H1 (cell line): ENCODE measurements at places on chromosomes 2 and 18. TPM values are rescaled to one million over a fixed set of nuclear protein-coding genes. Genes with fewer than 3 reads are reported as not detected.

DNA sequence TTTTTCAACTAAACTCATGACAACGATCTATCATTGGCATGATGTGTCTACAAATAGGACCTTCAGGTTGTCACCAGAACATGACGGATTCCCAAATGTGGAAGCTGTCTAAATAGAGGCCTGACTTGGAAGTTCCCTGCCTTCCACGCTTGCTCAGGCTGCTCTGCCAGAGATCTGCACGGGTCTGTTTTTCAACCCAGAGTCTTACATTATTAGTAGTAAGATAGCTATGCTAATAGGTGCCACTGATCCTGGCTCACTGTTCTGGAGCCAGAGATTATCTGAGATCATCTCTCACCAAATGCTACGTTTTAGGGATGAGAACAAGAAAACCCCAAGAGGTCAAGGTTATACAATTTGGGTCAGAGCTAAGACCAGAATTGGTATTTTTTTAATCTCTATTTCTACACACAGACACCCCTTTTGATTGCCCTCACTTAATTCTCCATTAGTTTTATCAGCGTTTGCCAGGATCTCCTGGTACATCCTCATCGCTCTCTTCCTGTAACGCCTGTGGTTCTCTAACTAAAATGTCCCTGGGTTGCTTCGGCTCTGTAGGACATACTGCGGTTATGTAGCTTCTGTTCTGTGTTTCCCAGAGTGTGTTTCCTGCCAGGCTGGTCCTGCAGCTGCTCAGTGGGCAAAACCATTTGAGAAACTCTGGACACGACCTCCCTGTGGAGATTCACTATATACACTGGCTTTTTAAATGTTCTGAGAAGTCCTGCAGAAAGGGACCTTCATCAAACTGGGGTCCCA lies 5.7 kb downstream of the CDC42EP3 start:
- H3K27ac ChIP-seq: no peak overlapping the region
- H3K4me3 ChIP-seq: no peak overlapping the region
- no peaks in the 10 kb centered on the region for H3K27me3 ChIP-seq

GRCh38 chr18:34342960-34343359 lies 118.2 kb upstream of the NOL4 start:
- no peaks in the 10 kb centered on the region for H3K4me1 ChIP-seq
- no peak for DNase-seq
- no peak overlapping the region for H3K27ac ChIP-seq
- no peaks in the 10 kb centered on the region for H3K27me3 ChIP-seq
- no peaks in the 10 kb centered on the region for H3K36me3 ChIP-seq

DNA sequence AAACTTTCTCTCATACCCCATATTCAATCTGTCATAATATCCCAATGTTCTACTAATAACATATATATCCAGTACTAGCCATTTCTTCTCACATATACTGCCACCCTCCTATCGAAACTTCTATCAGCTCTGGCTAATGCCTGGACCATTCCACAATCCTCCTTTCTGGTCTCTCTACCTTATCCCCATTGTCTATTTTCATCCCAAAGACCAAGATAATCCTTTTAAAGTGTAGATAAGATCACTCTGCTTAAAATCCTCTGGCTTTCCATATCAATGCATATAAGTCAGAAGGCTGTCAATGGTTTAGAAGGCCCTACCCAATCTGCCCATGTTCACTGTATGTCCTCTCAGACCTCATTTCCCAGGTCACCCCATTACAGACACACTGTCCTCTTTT lies 229.6 kb downstream of the ZEB2 start:
- no peak overlapping the region for H3K27ac ChIP-seq
- H3K36me3 ChIP-seq: no peaks in the 10 kb centered on the region
- no peak for DNase-seq
- H3K4me3 ChIP-seq: no peak overlapping the region

- no peaks in the 10 kb centered on the region for H3K36me3 ChIP-seq
- H3K4me1 ChIP-seq: peaks cover 17% of the 10 kb centered on the region
- H3K4me3 ChIP-seq: no peak overlapping the region
- H3K27me3 ChIP-seq: peaks cover 9% of the 10 kb centered on the region
- DNase-seq: no peak
These were observed 12.0 kb upstream of the BCL11A start for GRCh38 chr2:60565472-60565871.

- H3K4me3 ChIP-seq: no peak overlapping the region
- H3K27me3 ChIP-seq: no peaks in the 10 kb centered on the region
- DNase-seq: no peak
- H3K4me1 ChIP-seq: no peaks in the 10 kb centered on the region
- H3K27ac ChIP-seq: no peak overlapping the region
These were observed 4.3 kb downstream of the CASP8 start for GRCh38 chr2:201264472-201265173.

DNA sequence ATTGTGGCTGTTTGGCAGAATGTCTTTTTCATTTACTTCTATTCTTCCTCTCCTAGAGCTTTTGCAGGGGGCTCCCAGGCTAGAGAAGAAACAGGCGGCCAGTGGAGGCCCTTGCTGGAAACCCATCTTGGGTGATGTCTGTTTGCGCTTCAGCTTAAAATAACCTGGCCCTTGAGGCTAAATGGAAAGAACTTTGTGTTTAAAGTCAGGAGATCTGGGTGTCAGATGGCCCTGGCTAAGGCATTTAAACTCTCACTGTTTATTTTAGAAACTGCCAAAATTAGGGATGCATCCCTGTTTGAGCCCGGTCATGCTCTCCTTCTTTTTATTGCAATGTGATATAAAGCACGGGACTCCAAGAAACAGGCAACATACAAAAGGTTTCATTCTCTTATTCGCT lies 118.4 kb upstream of the RMP24 start:
- no peak overlapping the region for H3K27ac ChIP-seq
- peaks cover 19% of the 10 kb centered on the region; the same call in 1 of the 2 replicates for H3K4me1 ChIP-seq
- peaks cover 3% of the 10 kb centered on the region; the same call in 1 of the 2 replicates for H3K36me3 ChIP-seq
- no peak for DNase-seq
- H3K27me3 ChIP-seq: no peaks in the 10 kb centered on the region

- no peak for DNase-seq
- no peaks in the 10 kb centered on the region for H3K4me1 ChIP-seq
- no peaks in the 10 kb centered on the region for H3K36me3 ChIP-seq
These were observed 265.4 kb downstream of the AFF3 start for GRCh38 chr2:99876956-99877355.

GRCh38 chr18:34723143-34723542 lies 13.0 kb downstream of the DTNA start:
- no peak overlapping the region for H3K4me3 ChIP-seq
- H3K36me3 ChIP-seq: no peaks in the 10 kb centered on the region
- no peaks in the 10 kb centered on the region for H3K4me1 ChIP-seq
- H3K27me3 ChIP-seq: no peaks in the 10 kb centered on the region

- peaks cover 45% of the 10 kb centered on the region for H3K4me1 ChIP-seq
- peak; percentile 57 for DNase-seq
- H3K4me3 ChIP-seq: peak overlapping the region; percentile 15; the same call in 1 of the 2 replicates
- H3K27me3 ChIP-seq: no peaks in the 10 kb centered on the region
These were observed 325.5 kb upstream of the HS6ST1 start for GRCh38 chr2:128644156-128644555.

DNA sequence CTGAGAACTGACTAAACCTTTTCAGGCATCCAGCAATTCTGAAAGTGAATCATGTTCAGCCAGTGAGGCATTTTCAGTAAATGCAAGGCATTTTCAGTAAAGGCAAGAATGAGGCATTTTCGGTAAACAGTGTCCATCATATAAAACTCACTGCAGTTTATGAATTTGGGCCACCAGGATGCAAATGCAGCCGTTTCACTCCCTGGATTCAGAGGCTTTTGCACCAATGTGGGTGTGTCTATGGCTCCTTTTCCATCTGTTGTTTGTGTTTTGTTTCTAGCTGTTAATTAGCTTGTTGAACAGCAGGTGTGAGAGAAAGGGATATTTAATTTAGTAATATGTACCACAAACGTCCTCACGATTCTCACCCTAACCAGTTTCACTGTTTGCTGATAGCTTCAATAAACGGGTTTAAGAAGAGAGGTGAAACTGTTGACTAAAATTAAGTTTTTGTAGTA lies 116.3 kb upstream of the PGAP1 start:
- H3K36me3 ChIP-seq: no peaks in the 10 kb centered on the region
- no peak overlapping the region for H3K4me3 ChIP-seq
- no peak overlapping the region for H3K27ac ChIP-seq
- no peak for DNase-seq
- no peaks in the 10 kb centered on the region for H3K27me3 ChIP-seq

DNA sequence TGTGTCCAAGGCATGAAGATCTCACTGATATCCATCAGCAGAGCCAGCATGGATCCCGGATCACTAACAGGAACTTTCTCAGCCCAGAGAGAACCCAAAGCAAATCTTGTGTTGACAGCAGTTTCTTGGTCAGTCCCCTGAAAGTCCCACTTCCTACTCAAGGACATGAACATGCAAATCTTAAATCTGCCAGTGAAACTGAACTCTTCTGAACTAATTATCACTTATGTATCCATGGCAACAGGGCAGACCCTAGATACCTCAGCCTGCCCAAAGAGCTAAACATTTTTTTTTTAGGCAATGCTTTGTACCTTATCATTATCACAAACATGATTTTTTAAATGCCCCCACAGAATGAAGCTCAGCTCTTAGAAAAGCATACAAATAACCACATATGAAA lies 127.8 kb upstream of the DDX18 start:
- H3K36me3 ChIP-seq: no peaks in the 10 kb centered on the region
- no peak overlapping the region for H3K4me3 ChIP-seq
- H3K27me3 ChIP-seq: no peaks in the 10 kb centered on the region
- H3K4me1 ChIP-seq: no peaks in the 10 kb centered on the region
- DNase-seq: no peak
- H3K27ac ChIP-seq: no peak overlapping the region

DNA sequence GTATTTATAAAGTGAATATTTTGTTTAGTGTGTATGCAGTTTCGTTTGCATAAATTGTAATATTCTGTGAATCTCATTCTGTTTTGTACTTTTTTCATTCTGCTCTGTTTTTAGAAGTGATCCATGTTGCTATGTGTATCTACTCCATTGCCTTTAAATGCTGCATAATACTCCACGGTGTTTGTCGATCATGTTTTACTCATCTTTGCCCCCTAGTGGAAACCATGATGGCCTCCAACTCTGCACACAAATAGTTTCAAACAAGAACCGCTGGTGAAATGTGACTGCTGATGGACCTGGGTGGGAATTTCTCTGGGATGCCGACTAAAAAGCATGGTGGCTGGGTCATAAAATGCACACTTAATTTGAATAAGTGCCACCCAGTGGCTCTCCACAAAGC lies 32.0 kb upstream of the SKOR2 start:
- no peak overlapping the region for H3K27ac ChIP-seq
- H3K4me1 ChIP-seq: no peaks in the 10 kb centered on the region
- H3K4me3 ChIP-seq: no peak overlapping the region
- H3K27me3 ChIP-seq: no peaks in the 10 kb centered on the region
- no peak for DNase-seq

DNA sequence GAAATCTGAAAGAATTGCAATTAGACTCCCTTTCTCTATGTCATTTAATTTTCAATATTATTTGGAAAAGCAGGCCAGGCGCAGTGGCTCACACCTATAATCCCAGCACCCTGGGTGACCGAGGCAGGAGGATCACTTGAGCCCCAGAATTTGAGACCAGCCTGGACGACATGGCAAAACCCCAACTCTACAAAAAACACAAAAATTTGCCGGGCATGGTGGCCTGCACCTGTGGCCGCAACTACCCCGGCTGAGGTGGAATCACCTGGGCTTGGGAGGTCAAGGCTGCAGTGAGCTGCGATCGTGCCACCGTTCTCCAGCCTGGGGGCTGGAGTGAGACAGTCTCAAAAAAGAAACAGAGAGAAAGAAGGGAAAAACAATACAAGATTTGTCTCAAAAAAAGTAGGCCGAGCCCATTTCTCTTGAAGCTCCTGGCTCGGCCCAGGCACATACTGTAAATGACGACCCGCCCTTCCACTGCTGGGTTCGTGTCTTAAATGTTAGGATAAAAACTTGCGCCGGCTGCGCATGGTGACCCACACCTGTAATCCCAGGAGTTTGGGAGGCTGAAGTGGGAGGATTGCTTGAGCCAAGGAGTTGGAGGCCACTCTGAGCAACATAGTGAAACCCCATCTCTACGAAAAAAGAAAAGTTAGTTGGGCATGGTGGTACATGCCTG lies 31.1 kb upstream of the GPC1 start:
- no peak overlapping the region for H3K27ac ChIP-seq
- no peak overlapping the region for H3K4me3 ChIP-seq
- no peak for DNase-seq
- H3K36me3 ChIP-seq: no peaks in the 10 kb centered on the region
- H3K4me1 ChIP-seq: no peaks in the 10 kb centered on the region; the same call in 1 of the 2 replicates
- no peaks in the 10 kb centered on the region for H3K27me3 ChIP-seq

DNA sequence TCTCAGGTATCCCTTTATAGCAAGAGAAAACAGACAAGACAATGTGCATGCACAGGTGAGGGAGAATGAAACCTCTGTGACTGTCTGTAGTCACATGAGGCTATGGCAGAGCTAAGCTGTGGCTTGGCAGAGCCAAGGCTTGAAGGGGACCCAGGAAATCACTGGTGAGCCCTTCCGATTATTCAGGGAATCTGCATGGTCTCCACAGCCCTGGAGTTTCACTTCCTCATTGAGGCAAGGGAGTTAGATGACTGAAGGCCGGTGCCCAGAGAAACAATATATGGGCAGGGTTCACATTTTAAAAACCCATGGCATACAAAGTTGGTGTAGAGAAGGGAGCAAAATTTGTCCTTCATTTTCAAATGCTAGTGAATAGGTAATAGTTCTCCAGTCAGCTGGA lies 144.4 kb upstream of the REV1 start:
- H3K27ac ChIP-seq: no peak overlapping the region
- no peak overlapping the region for H3K4me3 ChIP-seq
- H3K4me1 ChIP-seq: no peaks in the 10 kb centered on the region
- no peak for DNase-seq

DNA sequence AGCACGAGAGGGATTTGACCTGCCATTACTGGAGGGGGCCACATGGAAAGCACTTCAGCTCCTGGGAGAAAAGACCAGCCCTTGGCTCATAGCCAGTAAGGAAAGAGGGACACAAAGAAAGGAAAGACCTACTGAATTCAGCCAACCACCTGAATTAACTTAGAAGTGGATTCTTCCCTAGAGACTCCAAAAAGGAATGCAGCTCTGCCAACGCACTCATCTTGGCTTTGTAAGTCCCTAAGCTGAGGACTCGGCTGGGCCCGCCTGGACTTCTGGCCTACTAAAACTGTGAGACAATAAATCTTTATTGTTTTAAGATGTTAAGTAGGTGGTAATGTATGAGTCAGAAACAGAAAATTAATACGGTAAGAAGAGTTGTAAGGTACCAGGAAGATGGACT lies 11.5 kb downstream of the ATF2 start:
- DNase-seq: no peak
- H3K27me3 ChIP-seq: no peaks in the 10 kb centered on the region
- no peak overlapping the region for H3K4me3 ChIP-seq
- no peaks in the 10 kb centered on the region for H3K36me3 ChIP-seq

GRCh38 chr18:46422552-46423055 lies 234.4 kb downstream of the LOXHD1 start:
- H3K4me1 ChIP-seq: peaks cover 22% of the 10 kb centered on the region
- no peak overlapping the region for H3K4me3 ChIP-seq
- H3K36me3 ChIP-seq: no peaks in the 10 kb centered on the region
- H3K27me3 ChIP-seq: no peaks in the 10 kb centered on the region
- no peak overlapping the region for H3K27ac ChIP-seq

Gene CREG2
- 1.7 and 2.0 TPM in 2 replicates for polyA plus RNA-seq

Gene MAP3K19
- not detected in 2 replicates for polyA plus RNA-seq

Gene AQP4
- polyA plus RNA-seq: 0.96 and 2.8 TPM in 2 replicates

Gene KCNE4
- polyA plus RNA-seq: 0.03 and 0.08 TPM in 2 replicates

Gene ZBTB14
- polyA plus RNA-seq: 4.6 and 5.2 TPM in 2 replicates

Gene NCKAP5
- 0.13 and 0.27 TPM in 2 replicates for polyA plus RNA-seq

Gene LOXHD1
- polyA plus RNA-seq: 0.02 and 0.03 TPM in 2 replicates

Gene ASPRV1
- polyA plus RNA-seq: 0.42 and 0.59 TPM in 2 replicates
